ENCODE measurements at places on chromosomes 3 and 15.

- DNase-seq = no peak
Observed at GRCh38 chr15:58293622-58294550, 137.9 kb upstream of the LIPC start.

DNA sequence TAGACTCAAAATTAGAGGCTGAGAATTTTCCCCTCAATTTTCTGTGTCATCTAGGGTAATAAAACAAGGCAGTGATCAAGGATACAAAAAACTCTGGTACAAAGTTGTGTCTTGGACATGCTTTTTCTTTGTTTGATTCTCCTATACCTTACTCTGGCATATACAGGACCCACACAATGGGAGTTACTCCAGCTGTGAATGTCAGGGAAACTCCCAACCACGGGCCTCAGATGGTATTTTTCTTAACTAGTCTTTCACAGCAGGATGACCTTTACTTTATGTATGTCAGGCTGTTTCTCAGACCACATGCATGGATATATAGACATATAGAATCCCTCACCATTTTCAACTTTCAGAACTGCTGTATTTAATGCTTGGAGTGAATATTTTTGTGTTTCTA, 41.3 kb downstream of the FEZF2 start:
- no peak for DNase-seq

GRCh38 chr3:136535906-136536305, 216.3 kb downstream of the STAG1 start:
- no peak for DNase-seq

GRCh38 chr3:76997733-76998132, 42.2 kb upstream of the ROBO2 start:
- DNase-seq = no peak

GRCh38 chr3:193620057-193620456, 27.0 kb downstream of the OPA1 start:
- no peak for DNase-seq

DNA sequence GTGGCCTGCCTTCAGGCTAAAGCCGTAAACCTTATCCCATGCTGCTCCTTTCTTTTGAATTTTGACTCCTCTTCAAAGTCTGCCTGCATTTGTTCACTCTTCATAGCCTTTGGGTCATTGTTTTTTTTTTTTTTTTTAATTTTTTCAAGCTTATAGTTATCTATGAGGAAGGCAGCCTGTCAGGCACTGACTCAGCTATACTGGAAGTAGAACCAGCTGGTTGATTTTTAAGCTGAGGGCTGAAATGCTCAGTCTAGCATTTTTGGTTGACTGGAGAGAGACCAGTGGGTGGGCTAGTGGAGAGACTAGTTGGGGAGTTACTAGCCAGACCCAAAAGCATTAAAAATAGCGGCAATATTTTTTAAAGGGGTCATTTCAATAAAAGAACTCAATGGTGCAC, 44.1 kb downstream of the C3orf20 start:
- no peak for DNase-seq

DNA sequence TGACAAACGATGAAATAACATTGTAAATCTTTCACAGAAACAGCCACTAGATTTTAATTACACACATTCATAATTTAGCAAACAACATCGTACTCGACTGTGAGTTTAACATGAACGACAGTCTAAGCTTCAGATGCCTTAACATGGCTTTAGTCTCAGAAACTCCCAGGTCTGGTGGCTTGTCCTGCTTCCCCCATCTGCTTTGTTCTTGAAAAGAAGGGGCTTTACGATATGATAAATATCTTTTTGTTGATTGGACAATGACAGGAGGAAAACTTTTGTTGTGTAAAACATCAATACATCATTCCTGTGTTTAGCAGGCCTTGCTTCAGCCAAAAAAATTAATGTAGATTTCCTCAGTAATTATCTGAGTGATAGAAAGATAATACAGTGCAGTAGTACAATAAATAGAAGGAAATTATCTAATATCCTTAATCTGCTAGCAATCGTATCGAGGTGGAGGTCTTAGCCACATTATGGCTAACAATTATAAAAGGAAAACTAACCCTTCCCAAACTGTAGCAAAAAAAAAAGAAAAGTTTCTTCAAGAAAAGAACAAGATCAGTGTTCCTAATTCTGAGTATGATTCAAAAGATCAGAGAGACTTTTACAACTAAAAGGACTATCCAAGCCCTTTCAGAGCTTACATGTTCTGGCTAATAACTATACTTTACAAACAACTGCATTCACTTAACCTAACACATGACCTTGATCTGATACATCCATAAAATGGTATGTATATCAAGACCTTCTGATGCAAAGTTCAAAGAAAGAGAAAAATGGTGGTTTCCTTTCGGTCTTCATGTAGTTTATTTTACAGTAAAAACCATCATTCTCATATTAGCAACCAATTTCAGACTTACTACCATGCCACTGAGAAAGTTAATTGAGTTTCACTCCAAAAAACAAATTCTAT, 535.7 kb downstream of the FOXP1 start:
- DNase-seq = no peak

DNA sequence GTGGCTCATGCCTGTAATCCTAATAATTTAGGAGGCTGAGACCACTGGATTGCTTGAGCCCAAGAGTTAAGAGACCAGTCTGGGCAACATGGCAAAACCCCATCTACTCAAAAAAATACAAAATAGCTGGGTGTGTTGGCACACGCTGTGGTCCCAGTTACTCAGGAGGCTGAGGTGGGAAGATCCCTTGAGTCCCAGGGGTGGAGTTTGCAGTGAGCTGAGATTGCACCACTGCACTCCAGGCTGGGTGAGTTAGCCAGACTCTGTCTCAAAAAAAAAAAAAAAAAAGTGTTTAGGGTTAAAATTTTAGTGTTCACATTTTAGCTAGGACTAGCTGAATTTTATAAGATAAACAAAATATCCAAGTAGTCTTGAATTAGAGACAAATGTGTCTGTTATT, 1340.1 kb upstream of the EPHA6 start:
- DNase-seq = no peak

DNA sequence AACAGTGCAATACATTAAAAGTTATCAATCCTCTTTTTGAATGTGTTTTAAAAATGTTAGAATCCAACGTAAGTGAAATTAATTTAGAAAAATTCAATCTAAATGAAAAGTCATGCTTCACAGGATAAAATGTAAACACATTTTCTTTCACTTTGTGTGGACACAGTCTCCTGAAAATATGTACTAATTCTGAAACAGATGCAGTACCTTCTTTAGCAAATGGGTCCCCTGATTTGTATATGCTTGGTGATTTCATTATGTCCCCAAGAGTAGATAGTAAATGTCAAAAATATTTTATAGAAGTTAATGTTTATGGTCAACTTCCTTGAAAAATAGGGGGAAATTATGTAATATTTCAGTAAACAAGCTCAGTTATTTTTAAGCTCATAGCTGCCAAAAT, 28.9 kb downstream of the FOXP1 start:
- no peak for DNase-seq

- no peak for DNase-seq
Observed at GRCh38 chr15:81410318-81410753, 36.3 kb upstream of the TMC3 start.

DNA sequence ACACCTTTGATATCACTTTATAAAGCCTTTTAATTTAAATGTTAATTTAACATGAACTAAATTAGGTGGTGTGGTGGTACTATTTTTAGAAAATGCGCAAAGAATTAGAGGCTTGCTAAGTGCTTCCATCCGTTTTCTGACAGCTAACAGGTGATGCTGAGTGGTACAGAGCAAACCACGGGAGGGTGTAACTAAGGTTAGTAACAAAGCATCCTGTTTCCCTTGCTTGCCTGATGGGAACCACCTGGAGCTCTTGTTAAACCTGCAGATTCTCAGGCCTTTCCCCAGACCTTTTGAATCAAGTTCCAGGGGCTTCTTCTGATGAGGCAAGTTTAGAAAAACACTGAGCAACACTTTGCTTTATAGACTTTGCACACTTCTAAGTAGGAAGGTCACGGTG, 101.0 kb downstream of the ATG7 start:
- no peak for DNase-seq

- no peak for DNase-seq
Observed at GRCh38 chr3:141311170-141311495, 57.2 kb upstream of the ZBTB38 start.
